ENCODE measurements at places on chromosomes 6 and 20. TPM values are rescaled to one million over a fixed set of nuclear protein-coding genes. Genes with fewer than 3 reads are reported as not detected.

DNA sequence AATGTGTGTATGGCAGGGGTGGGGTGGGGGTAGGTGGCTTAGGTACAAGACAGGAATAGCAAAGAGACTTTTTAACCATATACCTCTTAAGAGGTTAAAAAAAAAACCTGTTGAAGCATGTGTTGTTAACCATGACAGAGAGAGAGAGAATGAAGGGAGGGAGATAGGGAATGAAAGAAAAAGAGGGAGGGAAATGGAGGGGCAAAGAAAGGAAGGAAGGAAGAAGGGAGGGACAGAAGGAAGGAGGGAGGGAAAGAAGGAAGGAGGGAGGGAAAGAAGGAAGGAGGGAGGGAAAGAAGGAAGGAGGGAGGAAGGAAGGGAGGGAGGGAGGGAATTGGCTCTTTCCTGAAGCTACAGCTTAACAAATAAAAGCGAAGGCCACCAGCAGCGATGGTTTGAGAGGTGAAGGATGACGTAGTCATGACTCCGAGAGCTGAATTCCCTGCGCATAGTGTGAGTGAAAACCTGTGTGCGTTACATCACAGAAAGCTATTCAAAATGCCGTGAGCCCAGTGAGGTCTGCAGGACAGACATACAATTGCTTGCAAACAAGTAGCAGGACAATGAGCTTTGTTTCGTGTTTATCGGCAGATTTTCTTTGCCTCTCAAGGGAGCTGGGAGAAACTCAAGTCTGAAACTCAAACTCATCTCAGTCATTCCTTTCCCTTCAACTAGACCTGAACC, 88.6 kb upstream of the NEDD9 start:
- DNase-seq = no peak

- DNase-seq = no peak
Observed at GRCh38 chr6:25981568-25982263, 19.1 kb downstream of the TRIM38 start.

DNA sequence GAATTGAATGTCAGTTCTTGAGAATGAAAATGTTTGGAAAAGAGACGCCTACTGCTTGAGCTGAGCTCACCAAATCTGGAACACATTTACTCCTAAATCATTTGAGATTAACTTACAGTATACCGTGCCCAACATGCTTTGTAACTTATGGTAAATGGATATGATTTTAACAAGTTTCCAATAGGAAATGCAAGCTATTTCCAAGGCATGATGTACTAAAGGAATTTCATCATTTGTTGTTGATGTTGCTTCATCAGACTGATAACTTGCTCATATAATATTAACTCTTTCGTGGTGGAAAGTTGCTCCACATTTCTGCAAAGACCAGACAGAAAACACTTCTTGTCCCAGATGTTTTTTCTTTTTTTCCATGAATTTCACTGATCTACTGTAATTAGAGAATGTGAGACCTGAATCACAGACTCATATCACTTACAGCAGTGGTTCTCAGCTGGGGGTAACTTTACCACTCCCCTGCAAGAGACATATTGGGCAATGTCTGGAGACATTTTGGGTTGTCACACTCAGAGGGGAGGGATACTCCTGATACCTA, 116.6 kb upstream of the TRAF3IP2 start:
- no peak for DNase-seq

GRCh38 chr6:138371720-138372119, 6.0 kb upstream of the SMIM28 start:
- peak; percentile 62 for DNase-seq

- peak; percentile 93 for DNase-seq
Observed at GRCh38 chr6:150667977-150668716, 68.5 kb downstream of the PLEKHG1 start.

- DNase-seq = peak; percentile 99
Observed at GRCh38 chr6:56370561-56371211, 123.3 kb upstream of the COL21A1 start.

GRCh38 chr6:163416557-163417253, 2.2 kb downstream of the QKI start:
- DNase-seq = peak; percentile 90

The RCAN2 gene
- 0.26 TPM for total RNA-seq

The TGM6 gene
- not detected for total RNA-seq

DNA sequence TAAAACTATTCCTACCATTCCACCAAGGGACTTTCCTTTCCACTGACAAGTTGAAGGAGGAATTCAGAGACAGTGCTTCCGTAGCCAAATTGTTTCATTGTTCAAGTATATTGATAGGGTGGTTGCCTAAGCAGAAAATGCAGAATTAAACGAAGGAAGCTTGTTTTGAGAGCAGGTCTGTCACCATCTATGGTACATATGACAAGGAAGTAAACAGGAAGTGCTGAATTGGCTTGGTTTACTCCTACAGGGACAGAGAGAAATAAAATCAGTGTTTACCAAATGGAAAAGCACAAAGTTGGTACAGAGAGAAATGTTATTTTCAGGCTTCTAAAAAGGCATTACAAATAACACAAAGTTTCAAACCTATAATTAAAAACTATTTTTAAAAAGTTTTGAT, 421.8 kb downstream of the CDC5L start:
- DNase-seq = no peak

DNA sequence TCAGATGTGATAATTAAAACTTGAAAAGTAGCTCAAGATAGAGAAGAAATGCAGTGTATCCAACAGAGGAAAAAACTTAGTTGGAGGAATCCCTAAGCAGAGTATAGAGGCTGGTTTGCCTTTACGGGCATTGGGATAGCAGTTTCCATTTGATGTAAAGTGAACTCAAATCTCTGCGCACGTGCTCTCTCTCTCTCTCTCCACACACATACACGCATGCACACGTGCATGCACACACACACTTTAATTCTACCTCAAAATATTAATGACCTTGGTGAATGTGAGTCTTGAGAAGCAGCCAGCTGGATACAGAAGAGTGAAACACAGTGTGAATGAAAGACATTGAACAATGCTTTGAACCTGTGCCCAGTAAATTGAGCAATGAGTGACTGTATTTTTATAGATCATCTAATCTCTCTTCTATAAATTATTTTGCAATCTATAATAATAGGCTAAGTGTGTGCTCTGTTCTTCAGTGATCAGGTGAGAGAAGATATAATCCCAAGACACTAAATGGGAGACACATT, 247.7 kb upstream of the FAM83B start:
- DNase-seq = no peak

The NTSR1 gene
- total RNA-seq = under 0.01 TPM

The BYSL gene
- total RNA-seq = 14.8 TPM

The COX4I2 gene
- not detected for total RNA-seq

The BHLHE23 gene
- total RNA-seq = not detected

The MYL9 gene
- total RNA-seq = 1.8 TPM

DNA sequence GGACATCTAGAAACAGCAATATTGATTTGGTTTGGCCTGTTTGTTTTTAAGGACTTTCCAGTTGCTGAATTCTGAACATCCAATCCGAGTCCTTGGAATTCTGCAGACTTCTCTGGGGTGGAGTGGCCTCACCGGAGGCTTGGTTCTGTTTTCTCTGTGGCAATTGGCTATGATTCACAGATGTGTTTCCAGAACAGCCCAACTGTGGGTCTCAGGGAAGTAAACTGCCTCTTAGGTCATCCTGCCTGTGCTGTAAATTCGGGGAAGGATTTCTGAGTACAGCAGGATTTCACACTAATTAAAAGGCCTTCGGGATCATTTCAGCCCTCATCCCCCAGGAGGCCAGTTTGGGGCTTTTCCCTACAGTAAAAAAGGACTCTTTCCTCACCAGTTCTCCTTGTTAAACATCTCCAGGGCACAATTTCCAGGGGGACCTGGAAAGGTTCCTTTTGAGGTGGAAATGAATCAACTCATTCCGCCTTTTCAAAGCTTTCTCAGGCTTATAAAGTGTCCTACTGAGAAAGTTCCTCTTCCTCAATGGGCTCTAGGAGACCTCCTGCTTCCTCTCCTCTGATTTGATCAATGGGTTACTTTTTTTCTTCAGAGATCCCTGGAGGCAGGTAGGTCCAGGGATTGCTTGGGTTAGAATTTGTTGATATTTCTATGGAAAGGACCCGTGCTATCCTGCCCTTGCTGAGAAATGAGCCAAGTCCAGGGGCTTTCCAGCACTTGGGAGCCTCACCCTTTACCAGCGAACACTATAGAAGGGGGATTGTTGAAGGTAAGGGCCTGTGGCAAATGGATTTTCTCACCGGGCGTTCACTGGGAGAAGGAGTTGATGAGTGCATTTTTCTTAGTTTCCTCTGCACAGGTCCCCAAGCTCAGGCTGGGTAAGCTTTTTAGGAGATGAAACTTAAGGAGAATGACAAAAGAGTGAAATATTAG, 114.6 kb downstream of the CLIC5 start:
- no peak for DNase-seq
